ENCODE measurements at places on chromosomes 6 and 20. TPM values are rescaled to one million over a fixed set of nuclear protein-coding genes. Genes with fewer than 3 reads are reported as not detected.

SCRT2 gene
- not detected for total RNA-seq

HCRTR2 gene
- not detected for total RNA-seq

COL21A1 gene
- 1.8 TPM for total RNA-seq

OR2H1 gene
- not detected for total RNA-seq

All from epithelial cell of umbilical artery (primary cell).